ENCODE measurements at places on chromosomes 1 and 21.
A peak's percentile ranks its signal among the peaks of the same experiment; 100 is the strongest.

GRCh38 chr1:46300673-46301405 lies 2.6 kb downstream of the LRRC41 start:
- DNase-seq = no peak

DNA sequence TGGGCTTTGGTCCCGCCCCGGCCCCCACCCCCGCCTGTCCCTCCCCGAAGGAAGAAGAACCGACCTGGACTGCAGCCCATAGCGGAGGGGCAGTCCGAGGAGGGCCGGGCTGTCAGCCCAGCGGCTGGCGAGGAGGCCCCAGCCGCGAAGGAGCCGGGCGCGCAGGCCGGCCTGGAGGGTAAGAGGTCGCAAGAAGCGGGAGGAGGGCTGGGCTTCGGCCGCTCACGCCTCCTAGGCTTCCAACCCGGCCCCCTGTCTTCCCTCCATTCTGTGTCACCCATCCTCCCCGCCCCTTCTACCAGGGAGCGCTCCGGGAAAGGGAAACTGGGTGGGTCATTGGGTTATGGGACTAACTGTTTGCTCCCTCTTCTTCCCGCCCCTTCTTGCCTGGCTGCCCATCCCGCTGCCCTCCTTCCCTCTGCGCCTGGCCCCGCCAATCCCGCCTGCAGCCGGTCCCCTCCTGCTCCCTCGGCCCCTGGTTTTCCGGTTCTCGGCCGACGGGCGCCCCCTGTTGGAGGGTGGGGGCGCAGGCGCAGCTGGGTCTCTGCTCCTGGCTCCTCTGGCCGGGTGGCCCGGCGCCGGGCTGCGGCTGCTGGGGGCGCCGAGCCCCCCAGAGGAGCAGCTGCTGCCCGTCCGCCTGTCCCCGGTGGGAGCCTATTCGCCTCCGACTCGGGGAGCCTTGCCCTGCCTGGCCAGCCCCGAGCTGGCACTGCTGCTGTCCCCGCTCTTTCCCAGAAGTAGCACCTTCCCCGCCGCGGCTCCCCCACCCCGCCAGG lies 2.4 kb downstream of the RUSC1 start:
- DNase-seq = peak; percentile 92

- no peak for DNase-seq
These were observed 23.4 kb downstream of the CSF1 start for GRCh38 chr1:109933856-109934711.

DNA sequence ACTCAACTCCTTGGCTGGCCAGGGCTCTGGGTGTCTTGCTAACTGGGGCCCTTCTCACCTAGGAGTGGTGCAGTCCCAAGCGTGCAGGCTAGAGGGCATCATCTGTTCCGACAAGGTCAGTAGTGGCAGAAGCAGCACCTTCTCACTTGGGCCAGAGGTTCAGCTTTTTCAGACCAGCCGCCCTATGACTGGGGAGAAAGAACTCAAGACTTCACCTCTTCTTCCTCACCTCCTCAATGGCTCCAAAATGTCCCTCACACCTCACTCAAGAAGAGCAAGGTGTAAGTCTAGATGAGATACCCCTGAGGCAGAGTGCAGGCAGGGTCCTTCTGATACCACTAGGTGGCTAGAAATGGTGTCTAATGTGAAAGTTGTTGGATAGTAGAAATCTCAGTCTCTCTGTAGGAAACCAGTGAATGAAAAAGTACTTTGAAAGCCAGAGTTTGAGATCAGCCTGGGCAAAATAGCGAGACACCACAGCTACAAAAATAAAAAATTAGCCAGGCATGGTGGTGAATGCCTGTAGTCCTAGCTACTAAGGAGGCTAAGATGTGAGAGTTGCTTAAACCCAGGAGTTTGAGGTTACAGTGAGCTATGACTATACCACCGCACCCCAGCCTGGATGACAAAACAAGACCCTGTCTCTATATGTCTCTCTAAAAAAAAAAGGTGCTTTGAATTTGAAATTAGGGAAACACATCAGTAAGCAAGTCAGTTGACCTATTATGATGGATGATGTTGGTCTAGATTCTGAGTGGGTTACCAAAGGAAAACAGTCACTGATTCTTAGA lies 8.6 kb upstream of the IL20 start:
- no peak for DNase-seq

GRCh38 chr1:58443986-58444868 lies 102.3 kb downstream of the OMA1 start:
- no peak for DNase-seq

- DNase-seq = no peak
These were observed 37.6 kb upstream of the SAMSN1 start for GRCh38 chr21:14583629-14584255.

DNA sequence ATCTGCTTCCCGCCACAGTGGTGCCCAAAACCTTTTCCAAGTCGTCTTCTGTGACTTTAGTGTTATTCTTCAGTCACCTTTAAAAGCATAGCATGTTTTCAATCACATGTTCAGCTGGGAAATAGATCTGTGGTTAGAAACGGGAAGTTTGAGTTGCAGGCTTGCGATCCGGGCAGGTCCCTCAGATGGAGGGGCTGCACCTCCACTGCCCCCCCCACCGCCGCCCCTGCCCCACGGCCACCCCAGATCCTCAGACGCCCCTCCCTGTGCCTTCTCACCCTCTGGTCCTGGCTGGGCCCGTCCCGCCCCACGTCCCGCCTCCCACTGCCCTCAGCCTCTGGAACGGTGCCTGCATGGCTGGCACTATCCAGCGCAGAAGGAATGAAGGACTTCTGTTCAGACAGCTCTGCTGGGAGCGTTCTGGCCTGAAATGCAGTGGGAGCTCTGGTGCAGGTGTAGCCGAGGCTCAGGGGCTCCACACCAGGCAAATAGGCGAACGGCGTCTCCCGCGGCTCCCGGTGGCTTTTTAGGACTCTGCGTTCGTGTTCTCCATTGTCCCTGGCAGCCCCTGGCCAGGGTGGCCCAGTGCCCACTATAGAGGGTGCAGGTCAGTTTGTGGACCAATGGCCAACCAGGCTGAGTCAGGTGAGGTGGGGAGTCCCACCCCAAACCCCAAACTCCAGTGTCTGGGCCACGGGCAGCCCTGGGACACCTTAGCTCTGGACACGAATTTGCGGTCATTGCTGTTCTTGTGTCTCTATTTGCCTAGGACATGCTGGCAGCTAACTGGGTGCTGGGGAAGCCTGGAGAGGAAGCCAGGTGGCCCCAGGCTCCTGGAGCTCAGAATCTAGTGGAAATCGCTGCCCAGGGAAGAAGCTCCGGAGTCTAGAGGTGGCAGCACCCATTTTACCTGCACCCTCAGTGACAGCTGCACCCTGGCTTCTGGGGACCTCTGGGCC lies 67.1 kb downstream of the FAAP20 start:
- DNase-seq = no peak

DNA sequence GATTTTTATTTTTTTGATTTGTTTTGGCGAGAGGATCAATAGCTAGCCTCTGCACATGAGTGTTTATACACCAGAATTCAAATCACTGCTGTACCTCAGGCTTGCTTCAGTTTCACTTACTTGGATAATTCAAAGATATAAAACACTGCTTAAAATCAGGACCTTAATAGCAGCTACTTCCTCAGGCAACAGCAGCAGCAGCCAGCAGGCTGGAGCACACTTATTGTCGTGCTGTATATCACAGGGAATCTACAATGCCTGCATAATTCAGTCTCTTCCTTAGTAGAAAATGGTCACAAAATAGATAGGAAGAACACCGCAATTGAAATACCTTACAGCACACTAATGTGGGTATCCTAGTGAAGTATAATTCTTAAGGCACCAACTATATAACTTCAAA lies 497.3 kb downstream of the NEGR1 start:
- DNase-seq = no peak

DNA sequence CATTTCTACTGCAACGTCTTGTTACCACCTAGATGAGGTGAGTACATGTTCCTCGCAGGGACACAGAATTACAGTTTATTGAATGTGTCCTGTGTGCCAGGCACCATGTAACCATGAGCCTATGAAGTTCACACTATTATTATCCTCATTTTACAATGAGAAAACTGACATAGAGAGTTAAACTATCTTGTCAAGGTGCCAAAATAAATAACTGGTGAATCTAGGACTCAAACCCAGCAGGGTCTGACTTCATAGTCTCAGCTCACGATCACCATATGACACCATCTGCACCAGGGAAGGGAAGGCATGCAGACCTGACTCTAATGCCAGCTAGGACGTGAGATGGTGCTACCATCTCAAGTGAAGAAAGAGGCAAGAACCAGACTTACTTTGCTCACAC lies 2.4 kb downstream of the SELE start:
- DNase-seq = no peak

- no peak for DNase-seq
These were observed 14.6 kb upstream of the AGBL4 start for GRCh38 chr1:50038237-50038809.

- DNase-seq = no peak
These were observed 45.7 kb upstream of the ZNF648 start for GRCh38 chr1:182107209-182107608.

DNA sequence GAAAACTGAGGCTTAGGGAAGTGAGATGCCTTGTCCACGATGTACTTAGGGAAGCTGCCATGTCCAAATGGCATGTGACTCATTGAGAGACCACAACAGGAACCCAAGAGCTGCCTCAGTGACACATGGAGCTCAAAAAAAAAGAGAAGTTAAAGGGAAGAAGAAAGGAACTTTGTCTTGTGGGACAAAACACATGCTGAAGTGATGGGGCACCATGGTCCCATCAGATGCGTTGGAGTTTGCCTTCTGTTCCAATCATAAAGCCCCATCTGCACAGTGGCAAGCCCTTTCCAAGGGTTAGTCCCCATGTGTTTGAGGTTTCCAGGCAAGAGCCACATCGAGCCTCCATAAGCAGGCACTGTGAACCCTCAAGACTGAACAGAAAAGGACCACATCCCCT lies 8.0 kb downstream of the MED8 start:
- no peak for DNase-seq

DNA sequence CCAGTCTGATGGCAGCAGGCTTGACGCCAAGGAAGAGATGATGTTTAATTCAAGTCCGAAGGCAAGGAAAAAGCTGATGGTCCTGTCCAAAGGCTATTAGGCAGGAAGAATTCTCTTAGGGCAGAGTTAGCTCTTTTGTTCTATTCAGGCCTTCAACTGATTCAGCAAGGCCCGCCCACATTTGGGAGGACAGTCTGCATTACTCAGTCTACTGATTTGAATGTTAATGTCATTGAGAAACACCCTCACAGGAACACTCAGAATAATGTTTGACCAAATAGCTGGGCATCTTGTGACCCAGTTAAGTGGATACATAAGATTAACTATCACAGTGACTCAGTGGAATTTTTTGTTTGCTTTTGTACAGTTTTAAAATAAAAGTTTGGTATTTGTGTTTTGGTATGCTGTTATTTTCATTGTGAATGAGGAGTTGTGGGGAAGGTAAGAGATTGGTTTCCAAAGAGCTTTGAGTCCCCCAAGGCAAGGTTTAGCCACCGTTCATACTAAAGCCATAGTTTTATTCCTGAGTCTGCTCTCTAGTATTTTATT lies 1.7 kb upstream of the ZNF691 start:
- DNase-seq = no peak

DNA sequence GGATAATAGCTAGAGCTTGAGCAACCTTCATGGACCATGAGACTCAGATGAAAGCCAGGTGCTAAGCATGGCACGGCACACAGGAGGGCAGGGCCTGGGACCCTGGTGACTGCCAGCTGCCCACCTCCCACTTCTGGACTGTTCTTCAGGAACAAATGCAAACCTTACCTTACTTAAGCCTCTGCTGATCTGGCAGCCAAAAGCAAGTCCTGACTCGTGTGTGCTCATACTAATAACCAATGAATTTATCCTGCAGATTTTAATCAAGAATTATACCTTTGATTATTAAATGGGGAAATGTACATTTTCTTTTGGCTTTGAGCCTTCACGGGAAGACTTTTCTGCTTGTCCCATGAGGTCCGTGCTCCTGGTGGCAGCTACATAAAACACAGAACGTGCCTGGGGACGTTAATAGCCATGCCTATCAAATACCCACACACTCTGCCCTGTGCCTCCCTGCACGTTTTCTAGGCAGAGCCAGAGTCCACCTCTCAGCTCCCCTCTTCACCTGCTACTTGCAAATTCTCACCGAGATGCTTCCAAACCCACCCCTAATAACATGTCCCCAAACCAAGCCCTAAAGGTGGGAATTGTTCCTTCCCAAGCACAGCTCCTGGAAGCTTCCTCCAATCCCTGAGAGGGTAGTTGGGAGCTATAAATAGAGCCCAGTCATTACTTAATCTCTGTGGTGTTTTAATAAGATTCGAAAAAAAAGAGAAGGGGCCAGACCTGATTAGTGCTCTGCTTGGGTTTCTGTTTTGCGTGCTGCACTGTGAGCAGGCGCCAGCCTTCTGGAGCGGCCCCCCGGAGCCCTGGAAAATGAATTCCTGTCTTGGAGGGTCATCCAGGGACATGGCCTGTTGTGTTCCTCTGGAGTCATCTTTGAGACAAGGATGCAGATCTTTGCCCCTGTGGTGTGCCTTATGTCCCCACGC lies 33.5 kb downstream of the SLC1A7 start:
- DNase-seq = no peak

DNA sequence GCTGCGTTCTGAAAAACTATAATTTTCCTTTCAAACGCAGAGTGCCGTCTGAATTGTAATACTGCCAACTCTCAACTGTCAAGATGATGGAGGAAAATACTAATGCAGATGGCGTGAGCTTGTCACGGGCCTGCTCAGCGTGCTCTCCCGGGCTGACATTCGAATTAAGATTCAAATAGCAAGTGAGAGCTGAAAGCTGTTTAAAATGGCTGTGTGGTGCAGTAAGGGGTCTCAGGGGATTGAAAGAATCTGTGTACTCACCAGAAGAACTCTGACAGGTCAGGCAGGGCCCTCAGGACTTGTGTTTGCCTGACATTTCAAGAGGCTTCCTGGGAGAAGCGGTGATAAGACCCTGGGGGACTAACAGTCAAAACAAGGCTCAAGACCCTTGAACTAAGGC lies 33.1 kb downstream of the ZMYND12 start:
- no peak for DNase-seq

DNA sequence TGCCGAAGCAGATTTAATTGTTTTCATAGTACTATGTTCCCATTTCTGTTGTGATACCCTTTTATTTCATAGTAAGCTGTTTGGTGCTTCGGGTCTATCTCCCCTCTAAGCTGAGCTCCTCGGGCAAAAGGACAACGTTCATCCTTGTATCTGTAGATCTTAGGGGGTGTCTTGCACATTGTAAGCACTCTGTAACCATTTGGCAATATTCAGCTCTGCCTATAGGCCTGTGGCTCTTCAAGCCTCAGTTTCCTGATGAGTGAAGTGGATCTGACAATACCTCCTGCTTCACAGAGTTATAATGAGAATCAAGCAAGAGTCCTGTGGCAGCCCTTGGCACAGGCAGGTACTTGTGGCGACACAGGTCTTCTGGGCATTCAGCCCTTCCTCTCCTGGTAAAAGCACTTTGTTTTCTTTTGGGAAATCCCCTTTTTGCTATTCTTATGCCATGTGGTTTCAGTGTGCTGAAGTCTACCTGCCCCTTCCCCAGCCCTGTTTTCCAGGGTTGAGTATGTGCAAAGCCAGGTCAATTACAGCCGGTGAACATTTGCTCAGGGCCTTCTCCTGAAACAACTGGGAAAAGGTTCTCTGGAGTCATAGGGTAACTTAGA lies 8.5 kb upstream of the EXO1 start:
- no peak for DNase-seq

GRCh38 chr1:233389893-233390292 lies 62.4 kb downstream of the MAP3K21 start:
- no peak for DNase-seq

Measured in liver (tissue), 10 donors.